T-helper 1 cell (primary cell): ENCODE measurements at places on chromosomes 13 and 19.

DNA sequence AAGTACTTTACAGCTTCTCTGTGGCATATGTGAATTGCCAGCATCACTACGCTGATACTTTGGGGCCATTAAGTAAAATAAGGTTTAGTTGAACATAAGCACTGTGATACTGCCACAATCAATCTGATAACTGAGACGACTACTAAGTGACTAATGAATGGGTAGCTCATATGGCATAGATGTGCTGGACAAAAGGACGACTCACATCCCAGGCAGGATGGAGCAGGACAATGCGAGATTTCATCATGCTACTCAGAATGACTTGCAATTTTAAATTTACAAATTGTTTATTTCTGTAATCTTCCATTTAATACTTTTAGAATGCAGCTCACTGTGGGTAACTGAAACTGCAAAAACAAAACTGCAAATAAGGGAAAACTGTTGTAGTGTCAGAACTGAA is 13.6 kb downstream of the CCDC122 start:
- no peak for DNase-seq

- no peak for DNase-seq
These were observed 917 bp downstream of the SPC24 start for GRCh38 chr19:11154683-11155047.

DNA sequence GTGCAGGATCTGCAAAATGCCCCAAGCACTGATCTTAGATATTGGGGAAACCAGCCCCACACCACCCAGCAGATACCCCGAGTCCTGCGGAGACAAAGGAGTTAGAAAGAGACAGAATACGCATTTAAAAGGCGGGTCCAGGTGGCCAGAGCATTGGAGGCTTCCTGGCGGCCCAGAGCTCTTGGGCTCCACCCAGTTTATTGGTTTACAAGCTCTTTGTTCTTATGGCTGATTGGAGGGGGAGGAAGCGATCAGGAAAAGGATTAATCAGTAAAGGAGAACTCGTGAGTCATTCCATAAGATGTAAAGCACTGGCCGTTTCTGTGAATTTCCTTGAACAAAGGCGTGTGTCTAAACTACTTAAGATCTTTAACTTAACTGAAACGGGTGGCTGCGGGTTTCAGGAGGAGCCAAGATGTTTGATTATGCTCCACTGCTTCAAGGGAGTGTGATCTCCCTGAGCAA is 926 bp downstream of the ZNF587 start:
- no peak for DNase-seq

DNA sequence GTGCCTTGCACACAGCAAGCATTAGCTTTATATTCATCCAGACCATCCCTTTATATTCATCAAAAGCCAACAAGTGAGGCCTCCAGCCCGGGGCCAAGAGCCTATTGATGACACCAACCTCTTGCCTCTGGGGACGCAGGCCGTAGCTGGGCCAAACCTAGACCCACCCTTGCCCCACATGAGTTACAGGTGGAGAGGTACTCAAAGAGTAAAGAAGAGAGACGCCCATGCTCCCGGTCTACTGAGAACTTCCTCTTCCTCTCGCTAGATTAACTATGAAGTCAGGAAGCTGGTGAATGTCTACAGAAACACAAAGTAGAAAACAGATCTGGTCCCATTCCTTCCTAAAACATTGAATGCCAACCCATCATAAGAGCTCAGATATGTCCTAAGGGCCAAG is 3.8 kb upstream of the MLNR start:
- DNase-seq: no peak

DNA sequence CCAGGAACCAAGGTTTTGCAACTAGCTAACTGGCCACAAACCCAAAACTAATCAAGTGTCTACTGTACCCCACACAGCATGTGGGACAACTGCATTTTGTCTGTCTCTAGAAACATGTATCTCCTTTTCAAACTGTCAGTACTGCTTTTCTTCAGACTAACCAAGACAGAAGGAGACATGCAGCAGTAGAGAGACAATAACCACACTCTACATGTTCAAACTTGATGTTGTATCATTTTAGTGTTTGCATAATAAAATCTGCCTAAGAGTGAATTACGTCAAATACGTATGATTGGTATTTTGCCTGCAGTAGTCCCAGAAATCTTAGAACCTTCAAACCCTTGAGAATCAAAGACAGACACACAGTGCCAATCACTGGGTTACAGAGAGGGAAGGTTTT is 22.0 kb upstream of the FREM2 start:
- DNase-seq: no peak

DNA sequence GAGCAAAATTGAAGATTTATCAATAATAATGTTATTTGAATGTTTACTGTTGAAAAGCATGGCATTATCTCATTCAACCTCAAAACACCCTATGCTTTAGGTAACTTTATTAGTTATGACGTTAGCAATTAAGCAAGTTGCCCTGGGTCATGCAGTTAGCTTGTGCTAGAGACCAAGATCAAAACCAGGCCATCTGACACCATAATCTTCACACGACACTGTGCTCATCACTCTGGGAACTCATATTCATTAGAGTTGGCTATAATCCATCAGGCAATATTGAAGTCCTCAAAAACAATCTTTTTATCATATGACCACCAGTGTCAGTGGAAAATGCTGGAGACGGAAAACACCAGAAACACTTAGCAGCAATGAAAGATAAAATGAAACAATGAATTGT is 253.5 kb downstream of the PCDH20 start:
- DNase-seq: no peak

DNA sequence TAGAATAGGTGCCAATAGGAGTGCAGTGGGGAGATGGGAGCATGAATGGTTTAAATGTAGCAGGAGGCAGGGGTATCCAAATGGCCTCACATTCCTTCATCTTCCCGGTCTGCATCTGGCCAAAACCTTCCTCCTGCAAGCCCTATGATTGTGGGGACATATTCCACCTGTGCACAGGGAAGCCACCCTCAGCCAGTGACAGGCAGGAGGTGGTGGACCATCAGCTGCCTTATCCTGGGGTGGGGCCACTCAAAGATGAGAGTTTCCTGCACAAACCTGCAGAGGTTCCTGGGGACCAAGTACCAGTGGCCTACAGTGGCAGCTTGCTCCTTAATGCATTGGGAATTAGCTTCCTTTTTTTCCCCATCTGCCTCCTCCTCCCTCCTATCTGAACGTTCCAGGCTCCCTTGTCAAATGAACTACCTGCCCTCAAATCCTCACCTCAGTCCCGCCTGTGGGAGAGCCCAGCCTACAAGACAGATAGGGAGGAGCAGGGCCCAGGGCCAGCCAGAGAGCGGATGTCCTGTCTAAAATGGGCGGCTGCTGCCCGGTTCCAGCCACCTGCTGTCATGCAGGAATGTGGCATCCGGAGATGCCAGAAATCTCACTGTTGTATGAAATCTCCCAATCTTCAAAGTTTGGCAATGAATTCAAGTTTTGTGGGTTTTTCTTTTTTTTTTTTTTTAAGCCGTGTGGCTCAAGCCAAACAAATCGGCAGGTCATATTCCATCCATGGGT is 85.0 kb downstream of the TSHZ3 start:
- no peak for DNase-seq

- no peak for DNase-seq
These were observed 15.0 kb upstream of the ALOX5AP start for GRCh38 chr13:30720172-30720869.

GRCh38 chr13:33006638-33007037 is 9.6 kb upstream of the KL start:
- no peak for DNase-seq

- no peak for DNase-seq
These were observed 12.0 kb upstream of the LAIR1 start for GRCh38 chr19:54376610-54377285.

- DNase-seq: no peak
These were observed 23.3 kb upstream of the ZNF99 start for GRCh38 chr19:22807061-22807835.

GRCh38 chr19:10110972-10111317 is 548 bp upstream of the P2RY11 start:
- DNase-seq: no peak

GRCh38 chr13:20826843-20827560 is 53.2 kb upstream of the EEF1AKMT1 start:
- no peak for DNase-seq

DNA sequence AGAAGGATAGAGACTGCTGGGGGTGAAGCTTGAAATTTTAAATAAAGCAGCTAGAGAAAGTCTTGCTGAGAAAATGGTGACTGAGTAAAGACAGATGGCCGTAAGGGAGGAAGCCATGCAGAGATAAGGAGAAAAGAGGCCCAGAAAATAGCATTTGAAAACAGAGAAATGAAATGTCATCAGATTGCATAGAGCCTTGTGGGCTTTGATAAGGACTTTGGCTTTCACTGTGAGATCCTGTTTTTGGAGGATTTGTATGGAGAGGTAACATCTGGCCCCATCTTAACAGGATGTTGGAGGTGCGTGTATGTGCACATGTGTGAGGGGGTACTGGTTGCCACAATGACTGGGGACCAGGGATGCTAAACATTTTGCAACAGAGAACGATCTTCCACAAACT is 19.5 kb upstream of the ATP8A2 start:
- DNase-seq: no peak

GRCh38 chr19:36605101-36605876 is at the start of gene ZNF382:
Gene ZNF382, plus strand, starts transcription at chr19:36605313. Its CDS starts 4,602 bp downstream, at chr19:36609915.
- peak; percentile 87 for DNase-seq

DNA sequence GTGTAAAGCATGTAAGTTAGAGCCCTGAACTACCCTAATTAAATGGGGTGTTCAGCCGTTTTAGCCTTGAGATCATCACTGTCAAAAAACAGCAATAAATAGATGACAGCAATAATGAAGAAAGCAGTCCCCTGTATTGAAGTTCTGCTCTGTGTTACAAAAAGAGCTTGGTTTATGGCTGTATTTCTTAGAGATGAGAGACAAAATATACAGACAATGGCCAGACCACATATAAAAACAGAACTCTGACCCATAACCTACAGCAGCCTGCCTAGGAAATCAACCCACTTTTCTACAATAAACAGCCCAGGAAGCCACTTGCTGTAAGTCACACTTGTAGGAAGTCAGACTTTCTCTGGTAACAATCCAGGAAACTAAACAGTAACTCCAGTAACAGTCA is 10.8 kb downstream of the IGFL3 start:
- DNase-seq: no peak

DNA sequence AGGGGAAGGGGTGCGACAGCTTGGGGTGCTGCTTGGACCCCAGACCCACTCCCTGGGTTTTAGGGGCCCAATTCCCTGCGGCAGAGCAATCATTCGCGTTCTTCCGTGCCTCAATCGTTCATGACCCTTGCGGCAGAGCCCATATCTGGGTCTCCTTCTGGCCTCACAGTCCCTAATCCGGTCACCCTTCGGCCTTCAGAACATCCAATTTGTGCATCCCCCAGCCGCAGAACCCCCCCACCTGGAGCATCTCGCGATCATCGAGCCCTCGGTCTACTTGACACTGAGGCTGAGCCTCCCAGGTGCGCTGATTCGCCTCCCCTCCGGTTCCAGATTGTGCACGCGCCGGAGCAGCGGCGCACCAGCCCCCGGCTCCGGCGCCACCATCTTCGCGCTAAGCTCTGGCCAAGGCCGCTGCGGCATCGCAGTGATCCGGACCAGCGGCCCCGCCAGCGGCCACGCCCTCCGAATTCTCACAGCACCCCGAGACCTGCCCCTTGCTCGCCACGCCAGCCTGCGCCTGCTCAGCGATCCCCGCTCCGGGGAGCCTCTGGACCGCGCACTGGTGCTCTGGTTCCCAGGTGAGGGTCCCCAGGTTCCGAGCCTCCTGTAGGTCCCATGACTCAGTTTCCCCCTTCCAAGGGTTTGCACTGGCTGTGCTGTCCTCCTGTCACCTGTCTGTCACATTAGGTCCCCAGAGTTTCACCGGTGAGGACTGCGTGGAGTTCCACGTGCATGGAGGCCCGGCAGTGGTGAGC is 501 bp downstream of the GTPBP3 start:
- no peak for DNase-seq

DNA sequence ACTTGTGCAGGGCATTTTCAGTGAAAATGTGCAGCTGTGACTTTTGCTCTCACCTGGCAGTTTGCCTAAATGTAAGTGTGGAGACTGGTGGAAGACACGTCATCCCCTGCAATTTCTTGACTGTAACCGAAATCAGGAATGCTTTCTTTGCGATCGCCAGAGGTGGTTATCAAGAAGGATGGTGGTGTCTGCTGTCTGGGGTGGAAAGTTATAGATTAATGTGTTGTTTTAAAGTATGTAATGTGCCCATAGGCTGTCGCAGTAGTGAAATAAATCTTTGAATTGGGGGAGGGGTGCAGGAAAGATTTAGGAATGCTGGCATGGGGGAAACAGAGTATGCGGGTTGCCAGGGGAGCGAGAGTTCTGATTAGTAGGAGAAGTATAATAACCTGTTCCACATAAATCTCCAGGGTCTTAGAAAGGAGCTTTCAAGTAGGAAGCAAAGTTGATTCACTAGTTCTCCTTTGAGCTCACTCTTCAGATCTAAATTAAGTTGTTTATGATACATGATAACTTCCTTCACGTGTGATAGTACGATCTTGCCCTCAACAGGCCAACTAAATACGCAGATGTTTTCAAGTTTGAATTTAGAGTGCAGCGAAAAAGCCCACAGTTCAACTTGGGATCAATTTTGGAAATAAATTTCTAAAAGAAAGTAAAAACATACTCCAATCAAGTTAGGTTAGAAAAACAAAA is 1520.0 kb upstream of the SLC10A2 start:
- DNase-seq: no peak
